ENCODE measurements at places on chromosomes 12 and 14. TPM values are rescaled to one million over a fixed set of nuclear protein-coding genes. Genes with fewer than 3 reads are reported as not detected.
A peak's percentile ranks its signal among the peaks of the same experiment; 100 is the strongest.

DNA sequence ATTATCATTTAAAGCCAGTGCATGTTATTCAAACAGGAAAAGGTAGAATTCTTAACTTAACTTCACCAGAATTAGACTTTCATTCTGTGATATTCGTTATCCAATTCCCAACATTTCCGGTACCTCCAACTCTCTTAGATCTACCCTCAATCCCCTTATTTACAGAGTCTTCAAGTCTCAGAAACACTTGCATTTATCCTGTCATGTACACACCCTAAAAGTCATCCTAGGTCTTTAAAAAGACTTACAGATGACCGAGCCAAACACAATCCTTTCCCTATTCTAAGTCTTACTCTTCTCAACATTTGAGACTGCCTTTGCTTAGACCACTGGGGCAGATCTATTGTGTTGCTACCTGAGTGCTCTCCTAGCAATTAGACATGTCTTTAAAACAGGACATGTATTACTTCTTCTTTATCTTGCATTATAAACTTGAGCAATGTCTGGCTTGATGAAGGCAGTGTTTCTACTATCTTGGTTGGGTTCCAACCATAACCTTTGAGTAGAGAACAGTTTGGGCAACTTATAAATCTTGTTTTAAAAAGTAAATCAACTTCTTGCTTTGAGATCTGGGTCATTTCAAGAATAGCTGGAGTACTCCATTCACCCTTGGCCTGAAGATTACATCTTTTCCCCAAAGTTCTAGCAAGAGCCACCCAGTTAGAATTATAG, 140.6 kb upstream of the PLEKHG7 start:
- DNase-seq: no peak

GRCh38 chr14:49960453-49960852, 67.6 kb downstream of the ARF6 start:
- no peak for DNase-seq

- DNase-seq: peak; percentile 25
Measured at GRCh38 chr12:79451978-79452377, 238.8 kb downstream of the PAWR start.

- DNase-seq: no peak
Measured at GRCh38 chr14:58944968-58945356, 243.5 kb upstream of the DAAM1 start.

The RNF10 gene
- 133 TPM for polyA plus RNA-seq

The TRAF3 gene
- 3.9 TPM for polyA plus RNA-seq

Data from stomach (tissue), 19 donors.